ENCODE measurements at places on chromosomes 6 and 20. TPM values are rescaled to one million over a fixed set of nuclear protein-coding genes. Genes with fewer than 3 reads are reported as not detected.

Gene RNF144B
- total RNA-seq, result 0.28 TPM

Gene FOXS1
- not detected for total RNA-seq

Gene SLC22A23
- total RNA-seq, result 9.2 TPM

Gene MEP1A
- total RNA-seq, result not detected

Gene ANGPT4
- not detected for total RNA-seq

Gene KCNK15
- 0.28 TPM for total RNA-seq

Gene ADISSP
- total RNA-seq, result 16.5 TPM
